ENCODE measurements at places on chromosomes 6 and 20.

GRCh38 chr6:105791179-105791578 lies 295.0 kb upstream of the PRDM1 start:
- DNase-seq = no peak

- DNase-seq = peak; percentile 33
Measured at GRCh38 chr6:4967301-4968030, 36.4 kb downstream of the RPP40 start.

GRCh38 chr6:159608961-159609651 lies 83.9 kb downstream of the SOD2 start:
- peak; percentile 33 for DNase-seq

DNA sequence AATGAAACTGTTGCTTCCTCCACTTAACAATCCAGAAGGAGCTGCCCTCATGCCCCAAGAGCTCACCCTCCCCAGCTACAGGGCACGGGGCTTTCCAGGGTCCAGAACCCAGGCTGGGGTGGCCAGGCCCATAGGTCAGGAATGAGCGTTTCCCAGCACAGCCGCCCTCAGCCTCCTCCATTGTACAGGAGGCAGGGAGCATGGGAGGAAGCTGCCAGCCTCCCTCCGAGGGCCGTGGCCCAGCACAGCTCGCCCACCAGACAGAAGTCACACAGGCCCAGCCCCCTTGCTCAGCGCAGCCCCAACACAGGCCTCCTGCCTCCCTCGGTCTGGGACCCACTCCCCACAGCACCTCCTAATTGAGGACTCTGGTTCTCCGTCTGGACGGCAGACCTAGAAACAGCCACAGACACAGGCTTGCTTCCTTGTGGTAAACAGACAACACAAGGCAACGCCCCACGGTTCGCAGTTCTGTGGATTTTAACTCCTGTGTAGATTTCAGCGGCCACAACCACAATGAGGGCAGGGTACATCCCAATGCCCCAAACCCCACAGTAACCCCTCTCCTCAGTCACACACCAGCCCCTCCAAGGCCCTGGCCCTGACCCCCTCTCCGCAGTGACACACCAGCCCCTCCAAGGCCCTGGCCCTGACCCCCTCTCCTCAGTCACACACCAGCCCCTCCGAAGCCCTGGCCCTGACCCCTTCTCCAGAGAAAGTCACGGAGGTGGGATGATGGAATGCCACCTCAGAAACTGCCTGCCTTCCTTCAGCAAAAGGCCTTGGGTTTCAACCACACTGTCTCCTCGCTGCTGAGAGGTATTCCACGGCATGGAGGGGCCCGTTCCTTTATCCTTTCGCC lies 173.5 kb downstream of the DLL1 start:
- DNase-seq = no peak

DNA sequence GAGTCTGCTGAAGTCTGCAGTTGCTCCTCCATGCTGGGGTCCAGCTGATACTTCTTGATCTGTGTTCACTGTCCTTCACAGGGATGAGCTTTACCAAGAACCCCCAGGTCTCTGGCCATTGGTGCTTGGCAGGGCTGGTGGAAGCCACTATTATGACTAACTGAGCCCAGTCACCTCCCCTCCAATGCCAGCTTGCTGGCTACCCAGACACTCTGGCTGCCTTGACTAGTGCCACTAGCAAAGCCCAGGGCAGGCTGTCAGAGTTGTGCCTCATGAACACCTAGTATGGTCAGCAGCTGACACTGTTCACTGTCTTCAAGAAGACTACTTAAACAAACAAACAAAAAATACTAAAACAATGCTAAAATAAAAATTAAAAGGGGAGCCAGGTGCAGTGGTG lies 8.8 kb downstream of the ASIP start:
- no peak for DNase-seq

- DNase-seq = no peak
Measured at GRCh38 chr6:84166395-84166794, 61.0 kb downstream of the CEP162 start.

- DNase-seq = no peak
Measured at GRCh38 chr6:45514454-45515230, 136.9 kb upstream of the SUPT3H start.

DNA sequence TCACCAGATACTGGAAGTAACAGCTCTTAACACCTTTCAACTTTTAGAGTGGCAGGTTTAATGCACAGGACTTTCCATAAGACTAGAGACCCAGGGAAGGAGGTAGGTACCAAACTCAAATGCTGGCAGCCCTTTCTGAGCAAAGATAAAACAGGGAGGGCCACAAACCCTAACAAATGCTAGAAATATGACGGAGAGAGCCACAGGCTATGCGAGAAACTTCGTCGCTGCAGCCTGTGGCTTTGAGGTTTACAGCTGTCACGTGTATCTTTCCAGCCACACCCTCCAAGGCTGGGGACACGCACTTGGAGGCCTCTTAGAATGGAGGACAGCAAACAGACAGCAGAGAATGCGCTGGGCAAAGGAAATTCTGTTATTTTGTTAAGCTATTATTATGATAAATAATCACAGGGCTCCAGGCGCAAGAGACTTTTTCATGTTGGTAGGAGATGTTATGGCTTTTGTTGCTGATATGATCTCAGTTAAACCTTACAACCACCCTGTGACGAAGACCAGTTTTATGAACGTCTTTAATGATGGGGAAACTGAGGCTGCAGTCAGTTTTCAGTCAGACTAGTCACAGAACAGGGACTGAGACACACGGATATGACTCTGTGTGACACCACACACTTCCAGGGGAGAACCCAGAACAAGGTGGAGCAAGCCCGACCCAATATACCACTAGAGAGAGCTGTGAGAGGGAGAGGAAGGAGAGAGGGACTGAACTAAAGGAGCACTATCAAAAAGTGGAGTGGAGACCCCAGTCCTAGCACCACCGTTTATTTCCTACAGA lies 2.0 kb downstream of the TRAM2 start:
- peak; percentile 51 for DNase-seq

- DNase-seq = no peak
Measured at GRCh38 chr6:109295109-109295773, 87.0 kb downstream of the CD164 start.

DNA sequence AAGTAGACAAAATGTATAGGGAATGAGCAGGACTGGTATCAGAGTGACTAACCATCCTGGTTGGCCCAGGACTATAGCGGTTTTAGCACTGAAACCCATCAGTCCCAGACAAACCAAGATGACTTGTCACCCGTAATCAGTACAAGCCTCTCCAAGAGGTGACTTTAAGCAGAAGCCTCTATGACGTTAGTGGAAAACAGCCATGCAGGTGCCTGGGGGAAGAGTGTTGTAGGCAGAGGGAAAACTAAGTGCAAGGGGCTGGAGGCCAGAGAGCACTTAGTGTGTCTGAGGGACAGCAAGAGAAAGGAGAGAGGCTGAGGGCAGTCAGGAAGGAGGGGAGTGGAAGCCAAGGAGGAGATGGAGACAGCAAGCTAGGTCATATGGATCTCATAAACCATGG lies 2.1 kb downstream of the SGK2 start:
- DNase-seq = no peak

DNA sequence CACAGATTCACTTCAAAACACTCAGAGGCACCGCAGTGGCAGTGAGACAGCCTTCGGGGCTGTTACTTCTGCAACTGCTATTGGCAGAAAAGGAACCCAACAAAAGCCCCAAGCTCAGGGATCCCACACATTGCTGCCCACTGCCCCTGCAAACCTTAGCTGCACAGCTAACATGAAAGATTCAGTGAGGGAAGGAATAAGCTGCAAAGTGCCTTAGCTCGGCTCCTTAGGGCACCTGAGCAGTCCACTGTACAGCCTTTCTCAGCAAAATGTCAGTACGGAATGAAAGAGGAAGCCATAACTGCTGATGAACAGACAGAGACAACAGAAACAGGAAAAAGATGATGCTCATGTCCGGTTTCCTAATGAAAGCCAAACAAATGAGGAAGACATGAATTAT lies 179.7 kb upstream of the SHLD1 start:
- DNase-seq = no peak

DNA sequence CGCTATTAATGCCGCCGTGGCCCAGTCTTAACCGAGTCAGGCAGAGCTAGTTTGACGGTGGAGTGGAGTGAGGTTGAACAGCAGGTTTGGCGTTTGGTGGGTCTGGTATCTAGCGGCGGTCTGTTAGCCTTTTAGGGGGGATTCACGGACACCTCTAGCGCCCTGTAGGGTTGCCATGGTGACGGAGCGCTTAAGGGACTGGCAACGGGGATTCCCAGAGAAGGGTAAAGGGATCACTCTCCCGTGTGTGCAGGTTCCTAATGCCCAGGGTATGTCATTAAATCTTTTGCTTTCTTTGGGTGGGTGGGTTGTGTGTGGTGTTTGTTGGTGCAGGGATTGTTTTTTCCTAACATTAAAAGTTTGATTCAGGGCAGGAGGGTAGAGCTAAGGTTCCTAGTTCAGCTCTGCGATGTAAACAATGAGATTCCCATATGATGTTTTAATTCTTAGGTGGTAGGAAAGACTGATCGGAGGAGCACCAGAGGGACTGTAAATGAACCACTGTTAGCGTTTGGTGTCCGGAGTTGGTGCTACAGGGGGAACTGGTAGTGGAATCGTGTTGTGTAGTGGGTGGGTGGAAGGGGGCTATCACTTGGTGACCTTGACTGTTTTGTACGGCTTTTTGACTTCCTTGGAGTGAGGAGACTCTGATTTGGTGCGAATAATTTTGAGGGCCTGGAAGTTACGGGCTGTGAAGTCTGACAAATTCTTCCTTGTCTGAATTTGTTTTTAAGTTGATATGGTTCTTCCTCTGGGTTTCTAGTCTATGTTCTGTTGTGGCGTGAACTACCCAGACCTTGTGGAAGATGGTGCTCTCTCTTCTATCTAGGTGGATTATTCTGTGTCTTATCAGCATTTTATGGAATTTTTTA lies 5.0 kb downstream of the BRD2 start:
- peak; percentile 50 for DNase-seq

- no peak for DNase-seq
Measured at GRCh38 chr20:56925082-56925830, 296.1 kb downstream of the TFAP2C start.

GRCh38 chr6:140485740-140486449 lies 1111.4 kb upstream of the CITED2 start:
- DNase-seq = peak; percentile 93

DNA sequence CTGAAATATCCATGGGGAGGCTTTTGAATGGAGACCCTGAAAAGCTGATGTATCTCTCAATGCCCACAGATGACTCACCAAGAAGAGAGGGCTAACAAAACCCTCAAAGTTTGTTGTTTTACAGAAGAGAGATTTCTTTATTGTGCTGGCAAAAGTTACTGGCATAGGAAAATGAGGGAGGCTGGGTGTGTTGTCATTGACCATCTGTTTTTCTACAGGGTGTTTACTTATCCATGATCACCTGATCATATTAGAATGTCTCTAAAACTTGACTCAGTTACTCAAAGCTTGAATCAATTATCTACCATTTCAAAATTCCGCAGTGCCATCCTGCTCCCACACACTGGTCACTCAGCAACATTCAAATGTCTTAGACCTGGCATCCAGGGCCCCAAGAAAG lies 9.8 kb downstream of the NCOA6 start:
- DNase-seq = no peak

DNA sequence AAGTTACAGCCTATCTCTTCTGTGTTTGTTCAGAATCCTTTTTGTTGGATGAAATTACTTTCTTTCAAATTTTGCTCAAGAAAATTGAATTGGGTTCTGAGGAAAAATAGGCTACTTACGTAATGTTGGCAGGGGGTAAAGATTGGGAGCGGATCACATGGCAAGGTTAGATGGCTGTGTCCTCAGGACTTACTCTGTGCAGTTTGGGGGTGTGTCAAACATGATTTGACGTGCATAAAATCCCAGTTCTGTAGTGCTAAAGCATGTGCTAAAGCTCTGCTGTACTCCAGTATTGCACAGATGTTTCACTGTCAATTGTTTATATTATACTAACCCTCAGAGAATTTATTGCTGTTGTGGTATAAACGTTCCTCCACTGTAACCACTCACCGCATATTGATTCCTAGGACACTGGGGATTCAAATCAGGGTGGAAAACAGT lies 2.6 kb downstream of the NT5E start:
- DNase-seq = peak; percentile 84

DNA sequence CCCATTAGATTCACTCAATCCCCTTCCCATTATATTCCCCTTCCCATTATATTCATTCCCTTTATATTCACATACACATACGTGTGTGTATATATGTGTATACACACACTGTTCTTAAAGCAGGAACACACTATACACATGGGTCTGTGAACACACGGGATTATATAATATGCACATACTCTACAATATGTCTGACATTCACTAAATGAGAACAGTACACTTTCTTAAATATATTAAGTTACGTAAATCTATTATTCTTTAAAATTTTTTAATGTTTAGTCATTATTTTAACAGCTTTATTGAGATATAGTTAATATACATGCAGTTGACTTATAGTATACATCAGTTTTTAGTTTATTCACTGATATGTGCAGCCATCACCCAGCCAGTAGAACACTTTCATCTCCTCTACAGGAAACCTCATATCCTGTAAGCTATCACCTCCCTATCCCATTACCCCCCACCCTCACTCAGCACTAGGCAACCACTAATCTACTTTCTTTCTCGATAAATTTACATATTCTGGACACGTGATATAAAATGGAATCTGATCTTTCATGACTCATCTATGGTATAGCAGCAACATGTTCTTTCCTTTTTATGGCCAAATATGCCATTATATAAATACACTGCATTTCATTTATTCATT lies 13.9 kb upstream of the SUMO4 start:
- DNase-seq = no peak

GRCh38 chr6:138844192-138844591 lies 48.3 kb downstream of the ECT2L start:
- peak; percentile 58 for DNase-seq

DNA sequence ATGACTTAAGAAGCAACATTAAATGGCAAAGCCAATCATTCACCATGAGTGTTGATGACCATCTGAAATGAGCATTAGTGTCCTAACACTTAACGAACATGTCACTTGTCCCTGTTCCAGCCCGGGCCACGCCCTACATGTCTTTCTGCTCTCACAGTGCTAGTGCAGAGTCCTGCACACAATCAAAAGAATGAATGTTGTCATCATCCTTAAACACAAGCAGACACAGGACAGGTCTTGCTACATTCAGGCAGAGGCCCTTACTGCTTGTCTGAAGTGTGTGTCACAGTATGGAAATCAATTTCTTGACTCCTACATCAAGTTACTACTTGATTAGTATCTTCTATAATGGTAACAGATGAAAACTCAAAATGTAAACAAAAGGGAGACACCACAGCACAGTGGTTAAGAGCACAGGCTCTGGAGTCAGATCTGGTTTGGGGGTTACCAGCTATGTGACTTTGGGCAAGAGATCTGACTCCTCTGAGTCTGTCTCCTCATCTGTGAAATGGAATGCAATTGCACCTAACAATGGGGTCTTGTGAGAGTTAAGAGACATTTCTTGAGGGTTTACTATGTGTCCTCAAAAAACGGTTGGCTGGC lies 17.4 kb downstream of the UBE2V1 start:
- DNase-seq = no peak

DNA sequence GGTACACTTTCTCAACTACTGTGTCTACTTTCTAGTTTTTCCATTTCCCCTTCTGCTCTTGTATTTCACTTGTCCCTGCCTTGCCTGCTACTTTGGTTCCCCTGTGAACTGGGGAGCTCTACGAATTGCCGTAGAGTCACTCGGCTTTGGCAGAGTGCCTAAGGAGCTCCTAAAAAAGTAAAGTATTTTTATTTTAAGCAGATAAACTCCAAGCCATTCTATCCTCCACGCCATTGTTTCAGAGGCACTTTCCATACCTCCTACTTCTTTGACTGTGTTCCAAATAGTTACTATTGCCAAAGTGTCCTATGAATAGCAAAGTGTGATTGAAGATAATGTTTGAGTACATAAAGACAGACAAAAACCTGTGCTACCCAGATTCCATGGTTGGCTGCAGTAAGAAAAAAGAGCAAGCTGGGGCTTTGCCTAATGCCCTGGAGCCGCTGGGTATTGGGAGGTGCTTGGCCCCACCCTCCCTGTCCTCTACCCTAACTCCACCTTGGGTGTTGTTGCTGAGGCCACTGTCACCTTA lies 5.1 kb upstream of the MBOAT1 start:
- no peak for DNase-seq
